ENCODE measurements at places on chromosomes 5 and 9.

- DNase-seq: no peak
Observed at GRCh38 chr9:24832307-24832706, 286.6 kb upstream of the IZUMO3 start.

GRCh38 chr5:148951612-148952011 is 111.2 kb downstream of the SH3TC2 start:
- DNase-seq: no peak

DNA sequence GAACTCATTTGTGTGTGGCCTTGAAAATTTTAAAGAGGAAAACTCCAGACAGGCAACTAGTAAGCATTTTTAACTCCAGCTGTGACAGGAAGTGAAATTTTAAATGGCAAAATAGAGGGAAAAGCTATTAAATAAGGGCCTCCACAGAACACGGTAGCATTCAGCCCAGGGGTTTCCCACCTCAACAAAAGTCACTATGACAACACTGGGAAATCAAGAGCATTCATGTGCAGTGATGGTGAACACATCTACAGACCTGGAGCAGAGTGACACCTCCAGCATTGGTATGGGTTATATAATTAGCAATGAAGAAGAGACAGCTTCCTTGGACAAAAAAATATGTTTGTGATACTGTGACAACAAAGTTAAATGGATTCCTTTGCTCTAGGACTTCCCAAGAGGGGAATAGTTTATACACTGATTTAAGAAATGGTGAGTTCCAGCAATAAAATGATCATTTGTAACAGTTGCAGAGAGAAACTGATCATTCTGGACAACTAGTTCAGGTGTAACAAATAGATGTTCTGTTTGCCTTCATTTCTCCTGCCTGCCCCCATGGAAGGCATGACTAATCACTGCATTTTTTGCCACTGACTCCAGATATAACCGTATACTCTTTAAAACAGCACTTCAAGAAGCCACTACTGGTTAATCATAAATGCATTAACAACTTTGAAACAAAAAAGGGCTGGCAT is 93.3 kb upstream of the SLC44A1 start:
- DNase-seq: no peak

- no peak for DNase-seq
Observed at GRCh38 chr5:114355086-114355830, 6.6 kb upstream of the KCNN2 start.

- no peak for DNase-seq
Observed at GRCh38 chr9:6498982-6499381, 86.0 kb downstream of the UHRF2 start.

DNA sequence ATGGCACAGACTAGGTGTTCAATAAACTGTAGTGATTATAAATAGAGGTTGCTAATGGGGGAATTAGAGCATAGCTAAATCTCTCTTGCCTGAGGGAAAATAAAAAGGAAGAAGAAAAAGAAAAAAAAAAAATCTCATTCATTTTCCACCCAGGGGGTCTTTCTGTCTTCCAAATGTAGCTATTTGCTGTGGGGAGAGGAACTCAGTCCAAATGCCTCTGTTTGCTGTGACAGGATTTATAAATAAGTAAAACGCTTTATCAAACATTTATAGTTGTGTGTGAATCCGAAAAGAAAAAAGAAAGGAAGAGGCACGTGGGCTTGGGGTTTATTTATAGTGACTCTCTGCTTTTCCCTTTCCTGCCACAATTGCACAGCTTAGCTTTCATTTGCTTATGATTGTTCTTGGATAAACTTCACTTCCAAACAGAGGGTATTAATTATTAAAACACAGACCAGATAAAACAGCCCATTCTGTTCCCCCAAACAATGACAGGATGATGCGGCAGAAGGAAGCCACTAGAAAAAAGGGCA is 245.7 kb downstream of the ASTN2 start:
- no peak for DNase-seq

GRCh38 chr5:4022056-4022670 is 426.5 kb downstream of the IRX1 start:
- DNase-seq: no peak

- no peak for DNase-seq
Observed at GRCh38 chr5:2023196-2023595, 140.5 kb upstream of the IRX4 start.

- DNase-seq: no peak
Observed at GRCh38 chr5:32475334-32476097, 31.0 kb upstream of the ZFR start.

DNA sequence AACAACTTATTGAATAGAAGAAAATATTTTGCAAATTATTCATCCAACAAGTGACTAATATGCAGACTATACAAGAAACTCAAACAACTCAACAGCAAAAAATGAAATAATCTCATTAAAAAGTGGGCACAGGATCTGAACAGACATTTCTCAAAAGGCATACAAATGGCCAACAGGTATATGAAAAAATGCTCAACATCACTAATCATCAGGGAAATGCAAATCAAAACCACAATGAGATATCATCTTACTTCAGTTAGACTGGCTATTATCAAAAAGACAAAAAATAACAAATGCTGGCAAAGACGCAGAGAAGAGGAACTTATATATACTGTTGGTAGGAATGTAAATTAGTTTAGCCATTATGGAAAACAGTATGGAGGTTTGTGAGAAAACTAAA is 1.8 kb upstream of the AMACR start:
- DNase-seq: no peak

- DNase-seq: no peak
Observed at GRCh38 chr5:128597156-128597555, 59.1 kb upstream of the FBN2 start.

Data from stimulated activated CD8-positive, alpha-beta memory T cell treated with anti-CD3 and anti-CD28 coated beads, Interleukin-15, amount 100 ng/mL, for 48 hours (primary cell).